Retinal pigment epithelial cell (primary cell): ENCODE measurements at places on chromosomes 7 and 10.
A peak's percentile ranks its signal among the peaks of the same experiment; 100 is the strongest.

DNA sequence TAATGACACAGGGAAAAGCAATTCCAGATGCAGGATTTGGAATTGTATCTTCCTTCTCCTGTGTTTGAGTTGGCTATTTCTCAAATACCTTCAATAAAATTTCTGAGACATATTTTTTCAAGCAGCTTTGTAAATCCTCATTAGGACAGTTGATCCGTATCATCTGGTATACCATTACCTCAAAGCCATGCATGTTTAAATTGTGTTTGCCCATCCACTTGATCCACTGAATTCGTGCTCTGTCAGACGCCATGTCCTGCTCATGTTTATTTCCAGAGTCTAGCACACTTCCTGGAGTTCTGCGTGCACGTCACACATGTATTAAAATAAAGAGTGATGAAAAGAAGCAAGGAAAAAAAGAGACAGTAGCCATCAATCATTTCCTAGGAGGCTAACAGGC is 141.8 kb upstream of the CDC14C start:
- DNase-seq = no peak

- no peak for DNase-seq
These were observed 75.0 kb upstream of the GPR22 start for GRCh38 chr7:107394831-107395230.

DNA sequence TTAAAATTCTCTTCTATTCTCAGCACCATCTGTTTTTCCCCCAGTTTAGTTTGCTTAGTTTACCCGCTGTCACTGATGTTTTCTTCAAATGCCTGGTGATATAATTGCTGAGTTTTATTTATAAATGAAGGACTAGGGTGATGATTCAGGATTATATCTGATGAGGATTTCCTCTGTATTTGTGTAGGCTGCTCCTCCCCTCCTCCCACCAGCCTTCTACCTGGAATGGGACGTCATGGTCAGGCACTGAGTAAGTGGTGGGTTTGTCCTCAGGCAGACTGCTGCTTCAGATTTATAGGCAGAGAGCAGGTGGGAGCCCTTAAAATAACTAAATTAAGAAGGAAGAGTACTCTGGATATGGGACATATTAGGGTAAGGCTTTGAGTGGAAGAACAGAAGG is 35.8 kb downstream of the PALS2 start:
- no peak for DNase-seq

GRCh38 chr7:13257661-13258060 is 570.2 kb downstream of the ARL4A start:
- peak; percentile 84 for DNase-seq

GRCh38 chr10:21764466-21765189 is 230.6 kb downstream of the MLLT10 start:
- DNase-seq = no peak
